CD4-positive, alpha-beta memory T cell (primary cell): ENCODE measurements at places on chromosomes 12 and 14. TPM values are rescaled to one million over a fixed set of nuclear protein-coding genes. Genes with fewer than 3 reads are reported as not detected.

The ZNF605 gene
- polyA plus RNA-seq = 2.1 TPM

The LRRC43 gene
- polyA plus RNA-seq = not detected

The CCDC175 gene
- not detected for polyA plus RNA-seq

The PMEL gene
- not detected for polyA plus RNA-seq

The FAM90A1 gene
- polyA plus RNA-seq = 0.10 TPM

The BICDL1 gene
- polyA plus RNA-seq = 2.3 TPM

The AQP2 gene
- polyA plus RNA-seq = not detected

The LRTM2 gene
- not detected for polyA plus RNA-seq

The PTCSC3 gene
- polyA plus RNA-seq = not detected

The TTC8 gene
- 1.5 TPM for polyA plus RNA-seq

The LRIG3 gene
- not detected for polyA plus RNA-seq

The CFAP251 gene
- polyA plus RNA-seq = 0.21 TPM

The BMAL2 gene
- polyA plus RNA-seq = not detected

The ULK1 gene
- 0.08 TPM for polyA plus RNA-seq

The CAPZA3 gene
- not detected for polyA plus RNA-seq
